ENCODE measurements at places on chromosomes 13 and 19.

DNA sequence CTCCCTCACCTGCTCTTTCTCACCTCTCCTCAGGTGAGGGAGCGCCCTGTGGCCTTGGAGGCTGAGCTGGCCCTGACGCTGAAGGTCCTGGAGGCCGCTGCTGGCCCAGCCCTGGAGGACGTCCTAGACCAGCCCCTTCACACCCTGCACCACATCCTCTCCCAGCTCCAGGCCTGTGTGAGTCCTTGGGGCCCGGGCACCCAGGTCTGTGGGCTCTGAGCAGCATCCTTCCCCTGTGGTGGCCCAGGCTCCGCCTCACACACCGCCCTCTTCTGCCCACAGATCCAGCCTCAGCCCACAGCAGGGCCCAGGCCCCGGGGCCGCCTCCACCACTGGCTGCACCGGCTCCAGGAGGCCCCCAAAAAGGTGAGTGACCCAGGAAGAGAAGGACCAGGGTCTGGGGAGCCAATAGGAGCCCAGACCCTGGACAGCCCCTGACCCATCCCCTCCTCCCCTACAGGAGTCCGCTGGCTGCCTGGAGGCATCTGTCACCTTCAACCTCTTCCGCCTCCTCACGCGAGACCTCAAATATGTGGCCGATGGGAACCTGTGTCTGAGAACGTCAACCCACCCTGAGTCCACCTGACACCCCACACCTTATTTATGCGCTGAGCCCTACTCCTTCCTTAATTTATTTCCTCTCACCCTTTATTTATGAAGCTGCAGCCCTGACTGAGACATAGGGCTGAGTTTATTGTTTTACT, 1.9 kb downstream of the IFNL1 start:
- no peak for DNase-seq

- DNase-seq: no peak
Measured at GRCh38 chr13:95411428-95412040, 110.3 kb upstream of the ABCC4 start.

GRCh38 chr13:93547886-93548285, 321.3 kb downstream of the GPC6 start:
- no peak for DNase-seq

DNA sequence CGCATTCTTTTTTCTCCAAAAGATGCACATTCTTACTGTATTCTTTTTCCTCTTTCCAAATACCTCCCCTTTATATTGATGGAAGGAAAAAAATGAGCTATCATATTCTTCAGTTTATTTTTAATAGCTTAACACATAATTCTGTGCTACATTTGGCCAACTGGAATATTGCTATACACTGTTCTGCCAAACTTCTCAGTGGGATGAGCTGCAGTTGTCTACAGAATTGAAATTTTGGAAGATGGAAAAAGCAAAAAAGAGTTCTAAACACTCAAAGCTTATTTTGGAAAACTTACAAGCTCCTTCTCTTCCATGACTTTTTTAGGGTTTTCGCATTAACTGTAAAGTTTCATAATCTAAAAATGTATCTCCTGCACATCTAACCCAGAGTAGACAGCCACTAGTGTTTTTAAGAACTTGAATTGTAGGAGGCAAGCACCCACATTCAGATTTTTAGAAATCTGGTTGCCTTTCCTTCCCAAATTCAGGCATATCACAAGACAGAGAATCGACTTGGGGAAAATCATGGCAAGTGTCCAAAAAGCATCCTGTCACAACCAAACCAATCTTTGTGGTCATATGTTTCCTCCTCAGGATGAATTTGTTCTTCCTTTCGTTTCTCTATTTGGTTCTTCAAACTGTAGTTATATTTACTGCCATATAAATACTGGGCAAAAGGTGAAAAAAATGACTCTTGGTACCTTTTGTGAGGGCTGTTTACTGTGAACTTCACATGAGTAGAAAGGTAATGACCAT, 111.4 kb upstream of the FRY start:
- no peak for DNase-seq

GRCh38 chr13:100532090-100532766, 56.4 kb downstream of the GGACT start:
- no peak for DNase-seq

DNA sequence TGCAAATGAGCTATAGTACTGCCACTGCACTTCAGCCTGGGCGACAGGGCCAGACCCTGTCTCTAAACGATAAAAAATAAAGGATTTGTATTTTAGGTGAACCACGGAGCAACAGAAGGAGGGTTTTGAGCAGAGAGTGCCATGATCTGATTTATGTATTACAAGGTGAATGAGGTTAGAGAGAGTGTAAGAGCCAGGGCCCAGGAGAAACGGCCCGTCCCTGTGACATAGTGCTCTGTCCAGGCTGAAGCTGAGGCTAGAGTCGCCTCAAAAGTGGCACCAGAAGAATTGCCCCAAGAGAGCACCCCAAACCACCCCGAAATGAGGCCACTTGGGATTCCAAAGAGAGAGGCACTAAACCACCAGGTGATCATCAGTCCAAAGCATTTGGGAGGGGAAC, 16.9 kb downstream of the MAG start:
- DNase-seq: no peak

DNA sequence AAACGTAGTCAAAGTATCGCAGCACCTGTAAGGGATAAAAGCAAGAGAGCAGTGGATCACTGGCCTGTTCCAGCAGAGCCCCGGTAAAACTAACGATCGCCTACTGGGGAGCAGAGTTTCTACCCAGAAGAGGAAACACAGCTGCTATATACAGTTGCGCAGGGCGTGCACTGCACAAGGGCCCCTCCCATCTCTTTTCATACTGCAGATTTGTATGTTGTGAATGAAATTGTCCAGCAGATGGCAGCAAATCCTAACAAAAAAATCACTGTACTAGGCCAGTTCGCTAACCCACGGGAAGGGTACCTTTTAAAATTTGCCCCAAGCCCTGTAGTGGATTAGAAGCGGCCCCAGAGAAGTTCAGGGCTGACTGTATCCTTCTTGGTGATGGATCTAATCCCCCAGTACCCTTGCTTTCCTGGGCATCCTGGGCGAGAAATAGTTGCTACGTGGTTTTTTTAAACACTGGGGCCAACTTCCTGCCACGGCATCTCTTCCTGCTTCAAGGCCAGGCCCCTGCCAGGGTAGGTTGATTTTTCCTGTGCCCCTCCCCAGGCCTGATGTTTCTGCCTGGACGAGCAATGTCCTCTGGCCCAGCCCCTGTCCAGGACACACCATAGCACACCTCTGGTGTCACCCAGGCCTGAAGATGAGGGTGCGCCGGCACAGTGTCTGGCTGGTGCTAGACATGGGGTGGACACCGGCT, 127.0 kb downstream of the IER2 start:
- DNase-seq: peak; percentile 45

DNA sequence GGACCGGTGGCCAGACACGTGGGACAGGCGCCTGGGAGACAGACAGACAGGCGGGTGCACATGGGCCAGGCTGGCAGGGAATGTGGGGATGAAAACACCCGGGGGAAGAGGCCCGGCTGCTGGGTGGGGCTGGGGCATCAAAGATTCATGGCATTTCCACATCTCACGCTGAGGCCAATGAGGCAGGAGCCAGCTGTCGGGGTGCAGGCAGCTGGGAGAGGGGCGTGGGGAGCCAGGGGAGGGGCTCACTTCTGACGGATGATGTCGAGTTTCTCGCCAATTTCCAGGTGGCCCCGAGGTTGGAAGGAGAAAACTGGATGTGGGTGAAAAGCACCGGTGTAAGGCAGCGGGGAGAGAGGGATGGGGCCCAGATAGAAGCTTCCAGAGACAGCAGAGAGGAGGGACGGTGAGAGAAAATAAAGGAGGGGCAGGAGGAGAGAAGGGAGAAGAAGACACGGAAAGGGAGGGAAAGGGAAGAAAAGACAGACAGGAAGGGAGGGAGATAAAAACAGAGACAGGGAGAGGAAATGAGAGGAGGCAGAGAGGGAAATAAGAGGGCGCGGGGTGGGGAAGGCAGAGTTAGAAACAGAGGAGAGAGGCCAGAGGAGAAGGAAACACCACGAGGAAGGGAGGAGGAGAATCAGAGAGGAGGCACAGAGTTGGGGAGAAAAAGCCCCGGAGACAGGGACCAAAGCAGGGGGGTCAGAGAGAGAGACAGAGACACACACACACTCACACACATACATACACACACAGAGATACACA, 8.0 kb upstream of the CCER2 start:
- no peak for DNase-seq

- DNase-seq: no peak
Measured at GRCh38 chr13:112186091-112186490, 119.1 kb downstream of the SOX1 start.

DNA sequence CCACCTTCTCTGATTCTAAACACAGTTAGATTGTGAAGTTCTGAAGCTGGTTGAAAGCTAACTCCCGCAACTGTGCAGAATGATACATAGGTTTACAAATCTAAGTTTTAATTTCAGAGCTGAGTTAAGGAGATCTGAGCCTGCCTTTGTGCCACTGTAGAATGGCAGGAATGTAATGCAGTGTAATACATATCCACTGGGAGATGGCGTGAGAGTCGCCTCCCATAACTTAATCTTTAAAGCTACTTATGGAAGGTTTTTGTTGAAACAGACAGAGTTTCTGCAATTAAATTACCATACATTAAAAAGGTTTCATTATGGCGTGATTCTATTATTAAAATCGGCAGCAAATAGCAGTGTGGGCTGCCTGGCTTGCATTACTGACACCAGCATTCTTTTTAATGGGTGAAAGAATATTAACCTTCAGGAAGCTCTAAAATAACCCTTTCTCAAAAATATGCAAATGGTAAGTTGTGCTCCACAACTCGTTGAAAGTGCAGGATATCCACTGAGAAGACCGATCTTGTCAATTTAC, 257.4 kb downstream of the OLFM4 start:
- DNase-seq: no peak

GRCh38 chr13:76397413-76397812, 488.8 kb downstream of the KCTD12 start:
- DNase-seq: no peak

- DNase-seq: no peak
Measured at GRCh38 chr13:74056801-74057542, 77.2 kb downstream of the KLF12 start.

- DNase-seq: no peak
Measured at GRCh38 chr19:53927739-53928138, 18.7 kb downstream of the CACNG7 start.

- DNase-seq: no peak
Measured at GRCh38 chr19:55656988-55657747, 2.3 kb downstream of the U2AF2 start.

DNA sequence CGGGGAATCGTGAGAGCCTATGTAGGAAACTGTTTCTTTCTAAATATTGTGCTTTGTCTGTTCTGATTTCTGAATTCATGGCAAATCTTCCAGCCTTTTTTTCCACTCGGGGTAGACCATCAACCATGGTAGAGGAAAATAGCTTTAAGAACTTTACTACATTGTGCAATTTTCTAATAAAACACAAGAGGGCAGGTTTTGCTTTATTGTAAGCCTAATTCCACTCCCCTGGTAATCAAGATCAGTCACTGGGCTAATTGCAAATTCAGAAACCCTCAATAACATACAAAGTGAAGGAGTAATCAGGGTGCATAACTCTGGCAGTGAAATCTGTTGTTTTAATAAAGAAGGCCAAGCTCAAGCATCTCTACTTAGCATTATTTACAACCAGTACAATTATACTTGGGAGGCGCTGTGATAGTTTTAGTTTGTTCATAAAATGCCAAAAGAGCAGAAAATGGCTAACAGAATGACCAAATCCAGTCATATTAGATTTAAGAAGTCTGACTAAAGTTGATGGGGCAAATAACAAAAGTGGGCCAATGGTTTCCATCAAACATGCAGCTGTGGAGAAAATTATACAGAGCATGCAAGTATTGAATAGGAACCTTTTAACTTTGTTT, 43.8 kb downstream of the DCT start:
- no peak for DNase-seq

DNA sequence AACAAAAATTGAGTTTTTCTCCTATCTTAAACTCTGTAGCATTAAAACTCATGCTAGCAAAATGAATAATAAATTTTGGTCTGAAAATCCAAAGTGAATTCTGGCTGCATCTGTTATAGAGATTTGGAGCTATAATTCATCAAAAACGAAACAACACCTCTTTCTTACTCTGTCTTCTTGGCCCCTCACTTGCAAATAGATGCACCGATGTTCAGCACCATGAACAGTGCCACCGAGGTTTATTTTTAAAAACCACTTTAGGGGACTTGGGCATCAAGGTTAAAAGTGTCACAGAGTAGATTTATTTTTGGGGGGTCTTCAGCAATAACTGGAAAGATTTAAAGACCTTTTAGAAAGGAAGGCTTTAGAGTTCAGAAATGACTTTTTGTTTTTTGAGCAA, 26.1 kb upstream of the EID2 start:
- no peak for DNase-seq

DNA sequence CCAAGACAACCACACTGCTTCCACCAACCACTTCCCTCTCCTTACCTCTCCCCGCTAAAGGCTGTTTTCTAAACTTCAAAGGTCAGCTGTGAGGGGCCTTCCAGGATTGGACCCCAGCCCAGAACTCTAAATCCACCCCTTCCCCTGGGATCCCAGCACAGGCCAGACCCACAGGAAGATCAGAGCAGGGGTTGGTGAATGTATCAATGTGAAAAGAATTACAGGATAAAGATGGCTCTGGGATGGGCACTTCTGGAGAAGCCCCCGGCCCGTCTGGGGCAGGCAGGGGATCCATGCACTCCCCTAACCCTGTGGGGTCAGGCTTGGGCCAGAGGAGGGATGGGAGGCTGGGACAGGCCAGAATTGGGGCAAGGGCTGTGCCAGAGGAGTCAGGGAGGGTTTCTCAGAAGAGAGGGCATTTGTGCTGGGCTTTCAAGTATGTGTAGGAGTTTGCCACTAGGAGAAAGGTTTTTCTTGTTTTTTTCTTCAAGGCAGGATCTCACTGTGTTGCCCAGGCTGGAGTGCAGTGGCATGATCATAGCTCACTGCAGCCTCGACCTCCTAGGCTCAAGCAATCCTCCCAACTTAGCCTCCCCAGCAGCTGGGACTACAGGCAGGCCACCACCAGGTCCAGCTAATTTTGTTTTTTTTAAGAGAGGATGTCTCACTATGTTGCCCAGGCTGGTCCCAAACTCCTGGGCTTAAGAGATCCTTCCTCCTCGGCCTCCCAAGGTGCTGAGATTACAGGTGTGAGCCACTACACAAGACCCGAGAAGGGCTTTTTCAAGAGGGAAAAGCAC, 1.0 kb upstream of the MEF2B start:
- no peak for DNase-seq

Data from WERI-Rb-1 (cell line).